ENCODE measurements at places on chromosomes 3 and 15.

GRCh38 chr3:101903451-101903871 lies 54.1 kb downstream of the NFKBIZ start:
- no peak for DNase-seq

- no peak for DNase-seq
Observed at GRCh38 chr15:34951993-34952392, 17.5 kb downstream of the AQR start.

GRCh38 chr3:192408007-192408646 lies 319.2 kb downstream of the FGF12 start:
- peak; percentile 52 for DNase-seq

- peak; percentile 93 for DNase-seq
Observed at GRCh38 chr3:126394179-126394976, at the start of gene CFAP100. CFAP100 (plus strand) TSS chr3:126394909; CDS start chr3:126396001, 1,092 bp downstream.

GRCh38 chr15:94008104-94009074 lies 223.0 kb upstream of the MCTP2 start:
- no peak for DNase-seq

GRCh38 chr15:91182101-91182500 lies 82.0 kb downstream of the SV2B start:
- DNase-seq, result peak; percentile 61

GRCh38 chr3:129399895-129400357 lies 28.5 kb downstream of the EFCAB12 start:
- no peak for DNase-seq

GRCh38 chr15:68797191-68797590 lies 23.5 kb downstream of the ANP32A start:
- DNase-seq, result no peak

DNA sequence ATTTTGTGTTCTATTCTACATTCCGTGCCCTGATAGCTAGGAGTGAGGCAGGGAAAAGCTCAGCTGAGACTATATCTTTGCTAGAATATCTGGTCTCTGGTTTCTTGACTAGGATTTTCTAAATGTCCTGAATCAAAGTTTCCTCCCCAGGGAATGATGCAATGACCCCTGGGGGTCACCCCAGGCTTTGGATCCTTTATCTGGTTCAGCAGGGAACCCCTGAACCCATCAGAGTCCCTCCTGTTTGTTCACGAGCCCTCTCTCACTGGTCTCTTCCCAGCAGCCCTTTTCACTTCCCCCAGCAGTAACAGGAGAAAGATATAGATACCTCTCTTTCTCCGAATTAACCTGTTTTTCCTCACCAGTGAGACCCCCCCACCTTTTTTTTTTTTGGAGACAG lies 14.3 kb downstream of the TM2D3 start:
- DNase-seq, result no peak

- no peak for DNase-seq
Observed at GRCh38 chr15:69324565-69324964, 25.9 kb downstream of the PAQR5 start.

DNA sequence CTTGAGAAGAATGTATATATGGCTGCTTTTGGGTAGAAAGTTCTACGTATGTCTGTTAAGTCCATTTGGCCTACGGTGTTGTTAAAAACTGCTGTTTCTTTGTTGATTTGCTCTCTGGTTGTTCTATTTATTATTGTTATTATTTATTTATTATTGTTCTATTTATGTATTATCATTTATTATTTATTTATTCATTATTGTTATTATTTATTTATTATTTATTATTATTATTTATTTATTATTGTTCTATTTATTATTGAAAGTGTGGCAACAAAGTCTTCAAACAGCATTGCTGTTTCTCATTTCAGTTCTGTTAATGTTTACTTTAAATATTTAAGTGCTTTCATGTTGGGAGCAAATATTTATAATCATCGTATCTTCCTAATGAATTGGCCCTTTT lies 66.7 kb downstream of the SI start:
- no peak for DNase-seq

DNA sequence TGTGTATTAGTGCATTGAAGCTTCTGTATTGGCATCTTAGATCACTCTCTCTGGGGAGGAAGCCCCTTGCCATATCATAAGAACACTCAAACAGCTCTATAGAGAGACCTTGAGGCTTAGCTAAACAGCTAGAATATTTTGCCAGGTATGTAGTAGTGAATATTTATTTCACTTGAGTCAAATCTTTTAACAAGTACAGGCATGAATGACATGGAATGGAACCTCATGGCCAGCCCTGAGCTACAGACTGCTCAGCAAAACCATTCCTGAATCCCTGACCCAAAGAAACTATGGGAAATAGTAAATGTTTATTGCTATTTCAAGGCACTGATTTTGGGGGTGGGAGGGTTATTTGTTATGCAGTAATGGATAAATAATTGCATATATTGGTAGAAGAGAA lies 604.8 kb downstream of the MECOM start:
- no peak for DNase-seq

DNA sequence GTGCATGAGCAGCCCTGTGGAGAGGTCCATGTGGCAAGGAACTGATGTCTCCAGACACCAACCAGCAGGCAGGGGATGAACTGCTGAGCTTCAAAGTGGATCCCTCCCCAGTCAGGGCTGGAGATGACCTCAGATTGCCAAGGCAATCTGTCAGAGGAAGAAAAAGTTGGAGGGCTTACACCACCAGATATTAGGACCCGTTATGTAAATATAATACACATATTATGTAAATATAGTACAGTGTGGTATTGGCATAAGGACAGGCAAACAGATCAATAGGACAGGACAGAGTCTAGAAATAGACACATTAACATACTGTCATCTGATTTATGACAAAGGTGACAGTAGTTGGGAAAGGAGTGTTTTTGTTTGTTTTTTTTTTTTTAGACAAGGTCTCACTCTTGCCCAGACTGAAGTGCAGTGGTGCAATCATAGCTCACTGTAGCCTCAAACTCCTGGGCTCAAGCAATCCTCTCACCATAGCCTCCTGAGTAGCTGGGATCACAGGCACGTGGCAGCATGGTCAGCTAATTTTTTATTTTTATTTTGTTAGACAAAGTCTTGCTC lies 18.0 kb upstream of the RAB7A start:
- DNase-seq, result no peak

DNA sequence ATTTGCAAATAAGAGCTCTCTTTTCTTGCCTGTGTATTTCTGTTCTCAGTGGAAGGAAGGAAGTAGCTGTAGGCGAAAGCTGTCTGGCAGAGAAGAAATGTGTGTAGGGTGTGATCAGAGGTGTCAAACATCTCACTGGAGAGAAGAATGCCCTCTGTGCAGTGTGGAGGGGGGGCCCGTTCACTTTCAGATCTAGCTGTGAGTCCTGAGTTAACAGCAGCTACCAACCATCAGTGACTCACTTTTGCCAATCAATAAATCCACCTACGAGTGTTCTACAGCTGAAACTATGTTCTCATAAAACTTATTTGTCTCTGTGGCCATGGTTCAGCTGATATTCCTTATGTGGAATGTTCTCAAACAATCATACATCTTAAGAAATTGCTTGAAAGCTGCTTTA lies 103.7 kb downstream of the FRMD4B start:
- DNase-seq, result no peak

GRCh38 chr3:184765730-184766074 lies 46.3 kb upstream of the VPS8 start:
- DNase-seq, result no peak

DNA sequence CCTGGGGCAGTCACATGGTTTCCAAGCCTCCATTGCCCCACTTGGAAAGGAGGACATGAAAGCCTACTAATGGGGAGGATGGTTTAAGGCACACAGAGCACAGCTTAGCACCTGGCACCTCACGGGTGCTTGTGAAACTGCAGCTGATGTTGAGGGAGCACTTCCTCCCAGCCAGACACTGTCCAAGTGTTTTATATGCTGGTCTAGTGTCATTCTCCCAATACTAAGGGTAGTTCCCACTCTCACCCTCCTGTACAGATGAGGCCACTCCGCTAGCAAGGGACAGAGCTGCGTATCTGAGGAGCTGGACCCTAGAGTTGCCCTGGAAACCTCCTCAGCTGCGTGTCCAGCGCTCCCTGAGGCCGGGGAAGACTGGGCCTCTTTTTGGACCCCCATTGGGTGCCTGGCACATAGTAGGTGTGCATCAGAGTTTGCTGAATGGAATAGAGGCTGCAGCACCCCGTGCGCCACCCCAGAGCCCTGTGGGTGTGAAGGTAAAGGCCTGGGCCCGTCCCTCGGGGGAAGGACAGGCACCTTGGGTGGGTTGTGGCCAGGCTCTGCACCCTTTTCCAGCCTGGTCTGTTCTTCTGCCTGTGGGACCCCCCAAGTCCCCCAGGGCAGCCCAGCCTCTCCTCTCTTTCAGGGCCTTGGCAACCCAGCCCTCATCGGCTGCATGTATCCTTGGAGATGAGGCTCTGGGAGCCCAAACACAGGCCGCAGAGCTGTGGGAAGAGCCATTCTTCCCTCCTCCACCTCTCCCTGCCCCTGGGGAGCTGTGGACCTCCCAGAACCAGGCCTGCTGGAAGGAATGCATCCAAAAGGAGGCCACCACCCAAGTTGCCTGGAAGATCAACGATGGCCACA lies 31.3 kb downstream of the DNASE1L3 start:
- no peak for DNase-seq

DNA sequence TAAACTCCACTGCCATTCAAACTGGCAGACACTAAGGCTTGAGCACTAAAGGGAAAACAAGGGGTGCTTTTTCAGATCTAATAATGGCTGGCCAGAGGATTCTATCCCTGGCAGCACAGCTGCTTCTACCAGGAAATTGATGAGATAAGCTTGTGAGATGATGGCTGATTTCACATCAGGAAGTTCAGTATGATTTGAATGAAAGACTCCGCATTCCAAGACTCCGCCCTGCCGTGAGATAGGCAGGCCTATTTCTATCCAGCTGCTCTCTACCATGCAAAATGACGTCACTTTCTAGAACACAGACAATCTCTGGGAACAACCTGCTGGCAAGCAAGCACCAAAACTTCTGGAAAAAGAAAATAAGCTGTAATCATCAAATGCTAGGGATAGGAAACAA lies 171.8 kb downstream of the WDR76 start:
- DNase-seq, result no peak

GRCh38 chr3:187251599-187251998 lies 39.9 kb downstream of the MASP1 start:
- DNase-seq, result no peak

GRCh38 chr15:89128320-89129122 lies 40.3 kb downstream of the ABHD2 start:
- DNase-seq, result no peak

GRCh38 chr15:59885832-59886231 lies 118.3 kb upstream of the FOXB1 start:
- DNase-seq, result peak; percentile 60

GRCh38 chr3:158434412-158435038 lies 136.5 kb upstream of the MLF1 start:
- DNase-seq, result peak; percentile 93

DNA sequence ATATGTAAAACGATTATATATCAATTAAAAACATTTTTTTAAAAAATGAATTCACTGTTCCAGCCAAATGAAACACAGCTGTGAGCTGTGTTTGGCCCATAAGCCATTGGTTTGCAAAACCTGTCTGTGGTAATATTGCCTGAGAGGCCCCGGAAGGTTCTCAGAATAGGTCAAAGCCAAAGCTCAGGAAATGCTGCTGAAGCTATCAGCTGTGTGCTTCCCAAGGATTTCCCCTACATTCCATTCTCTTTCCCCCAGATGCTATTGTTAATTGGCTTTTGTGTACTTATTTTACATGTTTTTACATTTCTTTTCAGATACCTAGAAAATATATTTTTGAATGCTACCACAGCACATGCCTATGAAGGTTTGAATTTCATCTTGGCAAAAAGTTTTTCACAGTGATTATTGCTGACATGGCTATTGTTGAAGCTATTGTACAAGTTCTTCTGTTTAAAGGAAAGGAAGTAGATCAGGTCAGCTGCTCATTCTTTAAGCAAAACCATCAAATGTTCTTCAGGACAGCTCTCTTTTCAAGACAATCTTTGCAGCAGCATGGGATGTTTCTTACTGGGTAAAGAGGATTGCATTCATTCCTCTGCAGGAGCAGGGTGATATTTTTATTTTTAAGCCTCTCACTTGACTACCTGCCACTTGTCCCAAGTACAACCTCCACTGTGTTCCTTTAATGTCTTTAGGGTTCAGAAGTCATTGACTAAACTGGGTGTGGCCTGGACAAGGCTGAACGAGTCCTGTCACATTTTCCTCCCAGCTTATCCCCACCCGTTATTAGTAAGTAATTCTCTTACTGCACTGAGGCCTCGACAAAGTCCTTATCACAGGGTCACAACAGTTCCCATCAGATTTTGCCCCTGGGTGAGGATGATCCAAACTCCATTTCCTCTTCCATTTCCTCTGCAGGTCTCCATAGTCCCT lies 26.3 kb upstream of the BNC1 start:
- no peak for DNase-seq

GRCh38 chr3:8481380-8481779 lies 20.2 kb upstream of the LMCD1 start:
- DNase-seq, result no peak

DNA sequence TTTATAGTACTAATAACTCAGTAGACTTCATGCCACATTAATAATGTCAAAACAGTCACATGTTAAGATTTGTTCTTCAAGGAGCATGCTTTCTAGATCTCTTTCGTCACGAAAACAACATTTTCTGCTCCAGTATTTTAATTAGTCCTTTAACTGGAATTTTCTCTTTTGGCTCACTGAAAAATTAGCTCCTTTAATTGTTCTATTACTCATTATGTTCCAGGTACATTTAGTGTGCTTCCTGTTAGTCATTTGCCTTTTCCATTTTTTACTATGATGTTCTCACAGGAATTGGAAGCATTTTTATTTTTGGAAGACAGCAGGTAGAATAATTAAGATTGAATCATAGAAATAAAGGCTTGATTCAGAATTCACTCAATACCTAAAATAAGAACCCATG lies 111.2 kb downstream of the SLC9A9 start:
- DNase-seq, result no peak

DNA sequence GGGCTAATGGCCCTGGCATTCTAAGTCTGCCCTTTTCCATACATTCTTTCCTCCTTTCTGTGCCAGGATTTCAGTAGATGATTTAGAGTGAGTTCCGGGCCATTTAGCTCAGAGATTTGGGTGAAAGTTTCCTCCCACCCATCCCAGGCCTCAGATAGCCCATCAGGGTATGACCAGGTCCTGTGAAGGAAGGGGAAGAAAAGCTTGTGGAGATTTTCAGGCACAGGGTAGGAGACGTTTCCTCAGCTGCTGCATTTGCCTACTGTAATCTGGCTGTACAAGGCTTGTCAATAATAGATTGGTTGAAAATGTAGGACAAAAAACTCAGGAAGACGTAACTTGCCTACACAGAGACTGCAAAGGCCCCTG lies 63.2 kb upstream of the BCL6 start:
- no peak for DNase-seq

- DNase-seq, result no peak
Observed at GRCh38 chr3:124787476-124788195, 57.4 kb downstream of the UMPS start.

DNA sequence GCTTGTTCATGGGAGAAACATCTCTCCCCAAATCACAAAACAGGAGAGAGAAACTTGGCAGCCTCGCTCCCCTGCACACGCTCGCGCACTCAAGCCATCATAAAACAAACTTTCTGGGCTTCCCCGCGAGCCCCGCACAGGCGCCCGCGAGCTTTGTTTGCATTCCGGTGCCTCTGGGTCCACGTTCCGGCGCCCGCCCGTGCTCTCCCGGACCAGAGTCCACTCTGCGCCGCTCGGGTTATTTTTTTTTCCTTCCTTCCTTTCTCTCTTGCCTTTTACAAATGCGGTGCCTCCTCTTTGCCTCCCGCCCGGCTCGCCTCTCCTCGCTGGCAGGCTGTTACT lies 363 bp downstream of the MAGI1 start:
- no peak for DNase-seq

Measured in brain (organoid and tissue), 16 donors.